D341Med (cell line): ENCODE measurements at places on chromosomes 12 and 14.

- no peak for DNase-seq
Observed at GRCh38 chr12:102691773-102692555, 211.6 kb upstream of the IGF1 start.

GRCh38 chr12:93402333-93403311, 24.9 kb downstream of the NUDT4 start:
- no peak for DNase-seq

- no peak for DNase-seq
Observed at GRCh38 chr14:73223049-73223448, 14.3 kb upstream of the PAPLN start.

DNA sequence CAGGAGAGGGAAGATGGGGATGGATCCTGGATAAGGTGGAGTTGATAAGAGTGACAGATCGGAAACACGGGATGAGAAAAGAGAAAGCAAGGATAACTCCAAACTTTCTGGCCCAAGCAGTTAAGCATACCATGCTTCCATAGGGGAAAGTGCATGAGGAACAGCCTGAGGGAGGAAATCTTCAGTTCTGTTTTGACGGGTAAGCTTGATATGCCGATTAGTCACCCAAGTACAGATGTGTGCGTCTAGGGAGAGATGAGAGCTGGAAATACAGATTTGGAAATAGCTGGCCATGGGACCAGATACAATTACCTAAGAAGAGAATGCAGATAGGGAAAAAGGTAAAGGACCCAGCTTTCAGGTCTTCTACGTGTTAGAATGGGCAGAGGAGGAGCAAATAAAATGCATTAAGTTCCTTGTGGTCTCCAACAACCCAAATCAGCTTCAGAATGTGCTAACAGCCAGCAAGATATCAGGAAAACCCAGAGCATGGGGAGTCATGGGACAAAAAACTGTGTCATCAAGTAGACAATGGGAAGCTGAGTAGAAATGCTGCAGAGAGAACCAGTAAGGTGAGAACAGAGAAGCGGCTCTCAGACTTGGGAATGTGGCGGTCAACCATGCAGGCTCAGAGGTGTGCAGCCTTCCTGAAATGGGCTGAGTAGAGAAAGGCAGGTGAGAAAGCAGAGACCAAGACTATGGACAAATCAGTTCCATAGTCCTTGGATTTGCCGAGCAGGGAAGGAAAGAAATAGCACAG, 56.3 kb downstream of the PPP1R36 start:
- DNase-seq, result no peak

GRCh38 chr12:74551291-74551690, 13.7 kb downstream of the ATXN7L3B start:
- no peak for DNase-seq

DNA sequence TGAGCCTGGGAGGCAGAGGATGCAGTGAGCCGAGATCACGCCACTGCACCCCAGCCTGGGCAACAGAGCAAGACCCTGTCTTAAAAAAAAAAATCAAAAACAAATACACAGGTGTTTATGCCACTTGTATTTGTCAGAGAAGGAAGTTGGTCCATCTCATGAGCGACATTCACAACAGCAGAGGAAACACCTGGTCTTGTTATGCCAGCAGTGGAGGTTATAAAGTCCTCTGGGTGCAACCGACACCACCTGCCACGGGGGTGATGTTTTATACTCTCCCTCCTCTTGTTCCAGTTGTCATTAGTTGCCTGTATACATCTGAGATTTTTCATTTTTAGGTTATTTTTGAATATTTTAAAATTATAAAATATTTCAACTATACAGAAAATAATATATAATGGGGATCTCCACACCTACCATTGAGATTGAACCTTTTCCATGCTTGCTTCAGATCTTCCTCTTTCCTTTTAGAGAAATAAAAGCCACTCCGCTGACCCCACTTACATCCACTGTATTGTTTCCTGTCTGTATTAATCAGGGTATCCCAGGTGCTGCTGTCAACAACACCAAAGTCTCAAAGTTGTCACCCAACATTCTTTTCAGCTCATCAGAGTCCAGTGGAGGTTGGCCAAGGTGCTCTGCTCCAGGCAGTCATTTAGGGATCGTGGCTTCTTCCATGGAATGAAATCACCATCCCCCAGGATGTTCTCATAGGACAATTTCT, 65.1 kb downstream of the RNFT2 start:
- DNase-seq, result no peak

GRCh38 chr14:36827861-36828260, 166.2 kb downstream of the PAX9 start:
- DNase-seq, result no peak

- no peak for DNase-seq
Observed at GRCh38 chr14:76836029-76836630, 9.9 kb downstream of the LRRC74A start.

GRCh38 chr12:73361864-73362230, 1089.7 kb downstream of the TRHDE start:
- no peak for DNase-seq
